T-helper 9 cell (primary cell): ENCODE measurements at places on chromosomes 2 and 18.

DNA sequence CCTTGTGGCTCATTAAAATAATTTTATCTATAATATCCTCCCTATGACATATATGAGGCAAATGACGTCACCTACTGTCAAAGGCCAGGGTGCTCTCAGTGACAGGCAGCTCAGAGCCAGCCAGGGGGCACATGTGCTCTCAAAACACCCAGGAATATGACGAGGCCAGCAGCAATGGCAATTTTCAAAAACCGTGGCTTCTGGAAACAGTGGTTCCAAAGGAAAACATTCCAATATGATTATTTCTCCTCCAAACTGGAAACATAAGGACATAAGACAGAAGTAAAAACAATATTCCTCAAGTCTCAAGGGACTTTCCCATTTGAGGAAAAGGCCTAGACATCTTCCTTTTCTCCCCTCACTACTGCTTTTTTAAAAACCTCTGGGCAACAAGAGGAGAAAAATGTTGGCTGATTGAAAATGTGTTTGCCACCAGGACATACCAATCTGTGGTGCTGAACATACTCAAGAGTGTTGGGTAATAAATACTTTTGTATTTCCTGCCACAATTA, 40.8 kb downstream of the RNF152 start:
- no peak for DNase-seq

GRCh38 chr2:112834396-112835037, 2.1 kb downstream of the IL1B start:
- no peak for DNase-seq

DNA sequence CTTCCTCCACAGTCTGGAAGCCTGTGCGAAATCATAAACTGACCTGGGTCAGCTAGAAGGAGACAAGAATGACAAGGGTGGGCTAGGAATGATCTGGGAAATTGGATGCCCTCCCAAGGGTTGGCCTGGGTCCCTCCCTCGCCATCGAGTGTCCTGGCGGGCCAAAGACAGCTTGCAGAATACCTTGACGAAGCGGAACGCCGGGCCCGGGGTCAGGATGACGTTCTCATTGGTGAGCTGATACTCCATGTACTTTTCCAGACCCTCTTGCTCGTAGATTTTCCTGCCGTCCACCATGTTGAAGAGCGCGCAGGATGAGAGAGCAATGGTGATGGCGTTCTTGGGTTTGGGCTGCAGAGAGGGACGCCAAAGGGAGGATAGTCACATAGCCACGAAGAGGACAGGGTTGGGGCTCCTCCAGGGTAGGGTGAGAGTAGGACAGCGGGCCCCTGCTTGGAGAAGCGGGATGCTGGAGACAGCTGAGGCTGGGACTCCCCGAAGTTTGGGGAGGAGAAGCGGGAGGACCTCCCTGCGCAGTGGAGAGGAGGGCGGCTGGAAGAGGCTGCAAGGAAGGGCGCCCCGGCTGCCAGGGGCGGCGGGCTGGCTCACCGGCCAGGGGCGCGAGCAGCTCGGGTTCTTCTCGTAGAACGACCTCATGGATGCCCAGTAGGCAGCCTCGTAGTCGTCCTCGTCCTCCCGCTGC, 5.3 kb downstream of the NT5C1B start:
- no peak for DNase-seq

GRCh38 chr2:201256082-201256481, 4.3 kb upstream of the CASP8 start:
- DNase-seq = no peak

DNA sequence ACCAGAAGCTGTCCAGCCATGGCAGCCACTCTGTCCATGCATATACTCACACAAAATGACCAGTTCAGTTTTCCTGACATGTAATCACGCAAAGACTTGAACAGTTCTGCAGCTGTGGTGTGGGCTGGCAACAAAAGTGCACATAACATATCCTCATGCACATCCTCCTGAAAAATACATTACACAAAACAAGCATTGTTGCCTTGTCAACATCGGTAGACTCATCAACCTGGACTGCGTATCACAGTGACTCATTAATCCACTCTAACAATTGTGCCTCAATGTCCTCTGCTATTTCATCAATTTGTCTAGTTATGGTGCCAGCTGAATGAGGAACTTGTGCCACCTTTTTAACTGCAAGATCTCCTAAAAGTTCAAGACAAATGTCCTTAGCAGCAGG, 19.5 kb downstream of the RBKS start:
- DNase-seq = no peak

GRCh38 chr18:12239431-12239830, 14.7 kb upstream of the CIDEA start:
- DNase-seq = no peak

GRCh38 chr2:20781656-20782265, 41.1 kb downstream of the LDAH start:
- DNase-seq = no peak

GRCh38 chr2:39919511-39920306, 140.7 kb upstream of the THUMPD2 start:
- no peak for DNase-seq

DNA sequence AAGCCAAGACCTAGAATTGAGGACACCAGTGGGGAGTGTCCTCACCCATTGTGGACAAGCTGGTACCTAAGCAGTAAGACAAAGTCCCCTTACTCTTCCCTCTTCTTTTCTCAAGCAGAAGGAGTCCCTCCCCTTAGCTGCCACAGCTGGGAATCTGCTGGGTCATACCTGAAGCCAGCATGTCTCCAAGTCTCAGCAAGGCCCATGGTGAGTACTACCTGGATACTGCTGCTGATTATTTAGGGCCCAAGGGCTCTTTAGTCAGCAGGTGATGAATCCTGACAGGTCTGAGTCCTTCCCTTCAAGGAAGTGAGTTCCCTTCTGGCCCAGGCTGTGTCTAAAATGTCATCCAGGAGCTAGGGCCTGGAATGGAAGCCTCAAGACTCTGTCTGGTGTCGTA, 198.6 kb upstream of the STK17B start:
- DNase-seq = no peak

- DNase-seq = no peak
These were observed 17.8 kb downstream of the MTCL1 start for GRCh38 chr18:8722946-8723820.

DNA sequence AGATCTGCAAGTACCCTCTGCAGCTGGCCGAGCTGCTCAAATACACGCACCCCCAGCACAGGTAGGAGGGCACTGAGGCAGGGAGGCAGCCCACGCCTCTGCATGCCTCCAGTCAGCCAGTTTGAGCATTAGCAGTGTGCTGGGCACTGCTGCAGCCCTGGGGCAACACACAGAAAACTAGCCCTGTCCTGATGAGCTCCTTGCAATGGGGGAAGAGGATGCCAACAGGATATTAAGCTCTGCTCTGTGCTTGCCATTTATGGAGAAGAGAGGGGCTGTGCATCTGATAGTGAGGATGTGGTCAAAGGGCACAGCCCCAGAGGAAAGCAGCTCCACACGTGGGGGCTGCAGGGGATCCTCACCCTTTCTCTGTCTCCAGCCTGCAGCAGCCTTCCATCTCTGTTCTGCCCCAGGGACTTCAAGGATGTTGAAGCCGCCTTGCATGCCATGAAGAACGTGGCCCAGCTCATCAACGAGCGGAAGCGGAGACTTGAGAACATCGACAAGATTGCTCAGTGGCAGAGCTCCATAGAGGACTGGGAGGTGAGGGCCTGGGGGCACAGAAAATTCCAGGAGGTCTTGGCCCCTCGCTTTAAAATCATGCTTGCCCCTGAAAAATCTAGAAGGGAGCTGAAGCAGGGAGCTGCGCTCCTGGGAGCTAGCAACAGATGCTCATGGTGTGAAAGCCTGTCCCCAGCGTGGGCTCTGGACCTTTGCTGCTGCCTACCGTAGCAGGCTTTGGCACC, 51.7 kb downstream of the FAM168B start:
- no peak for DNase-seq

- no peak for DNase-seq
These were observed 14.5 kb downstream of the KCNS3 start for GRCh38 chr2:17892770-17893534.

DNA sequence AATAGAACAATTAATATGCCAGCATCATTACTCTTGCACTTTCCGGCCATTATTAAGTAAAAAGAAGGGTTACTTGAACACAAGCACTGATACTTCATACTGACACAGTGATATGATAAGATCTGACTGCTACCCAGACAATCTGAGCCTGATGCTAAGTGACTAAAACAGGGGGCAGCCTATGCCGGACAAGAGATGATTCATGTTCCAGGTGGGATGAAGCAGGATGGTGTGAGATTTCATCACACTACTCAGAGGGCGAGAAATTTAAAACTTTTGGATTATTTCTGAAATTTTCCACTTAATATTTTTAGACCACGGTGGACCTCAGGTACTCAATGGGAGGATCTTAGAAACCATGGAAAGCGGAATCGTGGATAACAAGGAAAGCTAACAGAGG, 61.7 kb downstream of the LIPG start:
- DNase-seq = no peak

GRCh38 chr18:697800-698199, 14.6 kb downstream of the ENOSF1 start:
- no peak for DNase-seq

DNA sequence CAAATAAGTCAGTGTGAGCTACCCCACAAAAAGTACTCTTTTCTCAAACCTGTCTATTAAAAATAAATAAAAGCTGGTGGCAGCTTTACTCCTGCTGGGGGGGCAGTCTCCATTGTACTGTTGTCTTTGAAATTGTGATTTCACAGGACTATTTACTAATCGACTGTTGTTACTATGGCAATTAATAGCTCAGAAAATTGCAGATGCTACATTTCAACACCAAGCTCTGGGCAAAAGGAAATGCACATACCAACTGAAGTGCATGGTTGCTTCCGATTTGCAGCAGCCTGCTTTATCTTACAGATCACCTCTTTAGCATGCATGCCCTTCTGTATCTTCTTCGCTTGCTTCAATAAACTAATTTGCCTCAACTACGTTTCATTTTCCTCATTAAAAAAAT, 117.6 kb upstream of the DAPL1 start:
- DNase-seq = no peak

GRCh38 chr2:147325990-147326389, 518.8 kb upstream of the ACVR2A start:
- no peak for DNase-seq

- no peak for DNase-seq
These were observed 89.9 kb downstream of the PTPRM start for GRCh38 chr18:7657050-7657449.

- peak; percentile 12 for DNase-seq
These were observed 1.4 kb downstream of the NEDD4L start for GRCh38 chr18:58045242-58046092.

DNA sequence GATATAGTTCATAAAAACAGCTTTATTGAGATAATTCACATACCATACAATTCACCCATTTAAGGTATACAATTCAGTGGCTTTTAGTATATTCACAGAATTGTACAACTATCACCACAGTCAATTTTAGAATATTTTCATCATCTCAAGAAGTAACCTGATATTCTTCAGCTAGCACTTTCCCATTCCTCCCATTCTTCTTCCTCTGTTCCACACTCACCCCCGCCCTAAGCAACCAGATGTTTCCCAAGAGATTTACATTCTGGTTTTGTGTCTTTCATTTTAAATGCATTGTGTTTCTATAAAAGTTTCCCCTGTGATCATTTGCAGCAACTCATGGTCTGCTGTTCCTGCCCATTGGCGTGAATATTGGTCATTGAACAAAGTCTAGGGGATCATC, 5.4 kb downstream of the GPN1 start:
- DNase-seq = no peak

- DNase-seq = no peak
These were observed 40.5 kb downstream of the ZNF407 start for GRCh38 chr18:74638210-74638609.

DNA sequence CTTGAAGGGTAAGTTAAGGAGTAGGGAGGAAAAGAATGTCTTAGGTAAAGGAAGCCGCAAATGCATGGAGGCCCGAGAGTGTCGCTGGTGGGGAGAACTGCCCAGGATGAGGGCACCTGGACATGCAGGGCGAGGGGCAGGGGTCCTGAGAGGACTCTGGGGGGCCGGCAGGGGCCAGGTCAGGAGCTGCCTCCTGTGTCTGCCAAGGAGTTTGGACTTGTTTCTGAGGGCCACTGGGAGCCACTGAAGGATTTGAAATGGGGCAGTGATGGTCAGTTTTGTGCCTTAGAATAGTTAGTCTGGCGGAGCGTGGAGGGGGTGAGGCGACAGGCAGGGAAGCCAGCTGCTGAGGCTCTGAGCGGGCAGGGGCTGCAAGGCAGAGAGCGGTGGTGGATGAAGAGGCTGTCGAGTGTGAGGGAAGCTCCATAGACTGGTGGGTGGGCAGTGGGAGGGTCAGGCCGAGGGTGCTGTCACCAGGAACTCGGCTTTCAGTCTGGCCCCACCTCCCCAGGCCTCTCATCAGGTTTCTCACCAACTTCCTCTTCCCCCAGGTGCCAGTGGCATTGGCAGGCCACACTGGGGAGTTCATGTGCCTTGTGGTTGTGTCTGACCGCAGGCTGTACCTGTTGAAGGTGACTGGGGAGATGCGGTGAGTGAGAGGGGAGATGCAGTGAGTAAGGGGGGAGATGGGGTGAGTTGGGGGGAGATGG, 14.7 kb upstream of the SLC4A3 start:
- no peak for DNase-seq

DNA sequence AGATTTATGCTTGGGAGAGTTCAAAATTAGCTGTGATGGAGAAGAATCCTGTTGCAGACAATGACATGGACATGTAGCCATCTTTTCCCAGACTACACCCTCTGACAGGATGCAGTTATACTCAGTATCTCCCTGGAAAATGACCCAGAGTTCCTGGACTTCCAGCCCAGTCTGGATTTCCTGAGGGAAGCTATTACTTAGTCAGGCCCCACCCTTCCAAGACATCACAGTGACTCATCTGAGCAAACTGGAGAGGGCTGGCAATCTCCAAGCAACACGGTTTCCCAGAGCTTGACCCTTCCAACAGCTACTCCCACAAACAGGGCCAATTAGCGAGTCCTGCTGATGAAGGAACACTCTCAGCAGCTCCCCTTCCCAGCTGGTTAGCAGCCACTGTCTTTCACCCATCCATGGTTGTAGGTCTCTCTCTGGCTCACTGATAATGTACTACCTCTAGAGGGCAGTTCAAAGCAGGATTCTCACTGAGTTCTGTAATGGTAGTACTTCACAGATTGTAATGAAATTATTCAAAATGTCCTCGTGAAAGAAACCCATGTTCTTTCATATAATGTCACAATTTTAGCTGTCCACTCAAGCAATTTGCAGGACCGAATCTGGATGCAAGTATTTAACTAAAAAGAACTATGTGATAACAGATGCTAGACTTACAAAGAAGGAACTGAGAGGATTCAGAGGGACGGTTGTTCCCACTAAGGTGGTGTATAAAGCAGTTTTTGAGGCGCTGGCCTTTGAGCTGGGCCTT, 110.2 kb downstream of the MDH1 start:
- no peak for DNase-seq

GRCh38 chr2:139924070-139924469, 1143.9 kb upstream of the NXPH2 start:
- DNase-seq = no peak

DNA sequence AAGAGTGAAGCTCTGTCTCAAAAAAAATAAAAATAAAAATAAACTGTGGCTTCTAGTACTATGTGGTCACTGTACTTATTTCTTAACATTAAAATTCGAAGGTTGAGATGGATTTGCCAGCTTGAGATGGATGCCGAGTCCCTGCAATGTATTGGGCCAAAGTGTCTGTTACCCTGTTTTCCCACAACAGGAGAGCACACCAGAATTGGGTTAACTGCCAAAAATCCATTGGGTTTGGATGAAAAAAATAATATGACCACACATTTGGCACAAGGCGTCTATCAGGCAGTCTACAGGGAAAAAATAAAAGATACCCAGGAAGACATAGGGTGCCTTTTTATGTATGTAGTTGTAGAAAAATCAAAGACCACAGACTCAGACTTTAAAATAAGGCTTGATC, 19.2 kb upstream of the MAPRE3 start:
- DNase-seq = no peak
